ENCODE measurements at places on chromosomes 1 and 21.

DNA sequence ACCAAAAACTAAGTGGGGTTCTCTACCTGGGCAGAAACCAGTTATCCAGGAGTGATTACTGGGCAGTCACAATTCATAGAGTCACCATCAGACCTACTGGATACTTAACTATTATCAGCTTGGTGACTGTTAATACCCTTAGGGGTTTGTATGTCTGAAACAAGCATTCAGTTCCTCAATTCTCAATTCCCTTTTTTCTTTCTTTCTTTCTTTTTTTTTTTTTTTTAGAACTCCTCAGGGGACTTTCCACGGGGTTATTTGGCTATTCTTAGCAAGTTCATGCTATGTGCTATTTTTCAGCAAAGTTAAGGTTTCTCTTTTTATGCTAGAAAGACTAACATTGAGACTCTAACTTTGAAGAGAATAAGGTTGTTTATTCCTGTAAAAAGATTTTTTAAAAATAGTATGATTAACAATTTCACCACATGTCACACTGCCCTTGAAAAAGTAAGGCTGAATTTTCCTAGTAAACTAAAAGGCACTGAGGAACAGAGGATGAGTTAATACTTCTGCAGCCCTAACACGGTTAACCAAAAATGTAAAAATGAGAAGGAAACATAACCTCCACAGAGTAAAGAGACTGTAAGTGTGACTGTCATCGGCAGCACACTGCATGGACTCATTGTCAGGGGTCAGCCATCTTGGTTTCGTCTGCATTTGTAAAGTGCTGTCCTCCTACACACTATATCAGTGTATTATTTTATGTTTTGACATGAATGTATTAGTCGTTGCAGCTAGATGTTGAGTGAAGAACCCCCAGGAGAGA, 310.2 kb downstream of the NTNG1 start:
- DNase-seq = no peak

- DNase-seq = no peak
Observed at GRCh38 chr1:219651993-219652392, 39.1 kb upstream of the ZC3H11B start.

DNA sequence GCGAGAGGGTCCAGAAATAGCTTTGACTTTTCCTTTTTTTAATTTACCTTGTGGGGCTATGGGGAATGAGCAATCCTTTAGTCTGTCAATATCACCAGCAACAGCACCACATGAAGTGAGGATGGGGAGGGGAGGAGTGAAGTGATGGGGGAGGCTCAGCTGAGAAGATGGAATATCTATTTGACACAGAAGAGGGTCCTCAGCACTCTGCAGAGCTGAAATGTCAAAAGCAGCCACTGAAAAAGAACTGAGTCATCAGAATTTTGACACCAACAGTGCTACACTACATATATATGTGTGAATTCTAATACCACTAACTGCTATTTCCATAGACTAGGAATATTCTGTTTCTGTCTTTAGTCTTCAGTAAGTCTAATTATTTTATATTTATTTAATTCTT, 427.0 kb upstream of the PBX1 start:
- no peak for DNase-seq

DNA sequence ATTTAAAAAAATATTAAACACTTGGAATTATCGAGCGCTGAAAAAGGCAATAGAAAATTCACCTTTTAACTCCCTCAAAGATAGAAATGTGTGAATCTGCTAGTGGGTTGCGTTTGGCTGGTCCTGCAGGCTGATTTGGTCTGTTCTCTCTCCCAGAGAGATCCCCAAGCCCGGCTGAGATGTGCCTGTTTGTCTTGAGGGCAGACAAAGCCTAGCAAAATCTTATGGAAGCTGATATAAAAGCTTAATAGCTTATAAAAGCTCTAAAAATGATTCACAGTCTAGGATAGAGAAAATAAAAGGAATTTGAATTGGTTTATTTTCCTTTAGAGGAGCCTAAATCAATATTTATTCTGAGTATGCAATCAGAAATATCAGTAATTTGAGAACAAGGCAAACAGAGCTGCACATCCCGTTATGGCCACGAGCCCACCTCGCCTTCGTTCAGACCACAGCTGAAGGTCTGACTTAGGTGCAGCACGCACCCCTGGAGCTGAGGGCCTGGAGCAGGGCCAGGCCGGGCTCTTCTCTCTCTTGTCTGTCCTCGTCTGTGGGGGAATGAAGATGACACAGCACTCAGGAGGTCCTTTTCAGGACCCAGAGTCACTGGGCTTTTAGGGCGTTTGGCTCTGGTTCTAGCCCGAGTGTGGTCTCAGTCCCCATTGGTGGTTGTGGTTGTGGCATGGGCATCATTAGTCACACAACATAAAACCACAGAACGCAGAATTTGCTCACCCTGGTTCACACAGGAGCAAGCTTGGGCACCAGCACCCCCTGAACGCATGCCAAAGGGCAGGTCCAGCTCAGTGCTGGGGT, 18.6 kb downstream of the PDE9A start:
- DNase-seq = no peak

DNA sequence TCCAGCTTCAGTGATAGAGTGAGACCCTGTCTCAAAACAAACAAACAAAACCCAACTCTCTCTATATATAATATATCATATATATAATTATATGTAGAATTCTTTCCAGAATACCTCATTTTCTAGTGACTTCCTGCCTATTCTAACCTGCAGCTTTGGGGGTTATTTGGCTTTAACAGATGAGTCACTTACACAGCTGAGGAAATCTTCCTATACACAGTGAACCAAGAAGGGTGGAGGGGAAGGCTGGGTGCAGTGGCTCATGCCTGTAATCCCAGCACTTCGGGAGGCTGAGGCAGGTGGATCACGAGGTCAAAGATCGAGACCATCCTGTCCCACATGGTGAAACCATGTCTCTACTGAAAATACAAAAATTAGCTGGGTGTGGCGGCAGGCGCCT, 9.2 kb downstream of the RAB29 start:
- no peak for DNase-seq

- DNase-seq = no peak
Observed at GRCh38 chr1:119924948-119925898, 28.9 kb upstream of the ADAM30 start.

- DNase-seq = no peak
Observed at GRCh38 chr21:23445307-23445706, 2162.0 kb downstream of the MRPL39 start.

DNA sequence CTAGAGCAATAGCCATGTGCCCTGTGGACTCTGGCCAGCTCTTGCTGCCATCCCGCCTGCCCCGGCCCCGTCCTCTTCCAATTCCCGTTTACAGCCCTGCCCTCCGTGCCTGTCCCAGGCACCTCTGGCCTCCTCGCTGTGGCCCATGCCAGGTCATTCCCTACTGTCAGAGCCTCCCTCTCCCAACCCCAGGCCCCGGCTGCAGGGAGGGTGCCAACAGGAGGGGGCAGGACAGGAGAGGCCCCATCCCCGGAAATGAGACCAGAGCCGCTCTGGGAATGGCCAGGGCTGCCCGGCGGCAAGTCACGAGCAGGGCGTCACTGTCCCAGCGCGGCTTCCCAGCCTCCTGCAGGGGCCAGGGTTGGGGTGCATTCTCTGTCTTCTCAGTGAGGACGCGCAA, 23.5 kb upstream of the TSPEAR start:
- DNase-seq = no peak

DNA sequence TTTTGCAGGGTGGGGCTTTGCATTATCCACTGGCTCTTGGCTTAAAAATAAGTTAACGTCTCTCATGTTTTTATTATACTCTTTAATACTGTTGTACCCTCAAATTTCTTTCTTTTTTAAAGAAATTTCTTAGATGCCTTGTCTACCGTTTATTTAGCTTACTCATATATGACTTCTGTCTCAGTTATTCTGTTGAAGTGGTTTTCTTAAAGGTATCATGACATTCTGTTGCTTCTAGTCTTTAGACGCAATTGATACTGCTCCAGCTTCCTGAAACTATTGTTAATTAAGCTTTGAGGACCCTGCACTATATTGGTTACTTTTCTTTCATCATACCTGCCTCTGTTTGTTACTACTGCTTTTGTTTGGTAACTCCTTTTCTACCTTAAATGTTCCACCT, 11.7 kb downstream of the PKN2 start:
- DNase-seq = no peak

- no peak for DNase-seq
Observed at GRCh38 chr1:185241127-185241526, 75.9 kb downstream of the IVNS1ABP start.

Measured in smooth muscle cell of the brain vasculature (primary cell).